ENCODE measurements at places on chromosomes 2 and 18.

- DNase-seq, result no peak
Measured at GRCh38 chr2:29033656-29034055, 40.7 kb downstream of the PCARE start.

GRCh38 chr2:32947076-32947483, 327 bp downstream of the LTBP1 start:
- DNase-seq, result no peak

DNA sequence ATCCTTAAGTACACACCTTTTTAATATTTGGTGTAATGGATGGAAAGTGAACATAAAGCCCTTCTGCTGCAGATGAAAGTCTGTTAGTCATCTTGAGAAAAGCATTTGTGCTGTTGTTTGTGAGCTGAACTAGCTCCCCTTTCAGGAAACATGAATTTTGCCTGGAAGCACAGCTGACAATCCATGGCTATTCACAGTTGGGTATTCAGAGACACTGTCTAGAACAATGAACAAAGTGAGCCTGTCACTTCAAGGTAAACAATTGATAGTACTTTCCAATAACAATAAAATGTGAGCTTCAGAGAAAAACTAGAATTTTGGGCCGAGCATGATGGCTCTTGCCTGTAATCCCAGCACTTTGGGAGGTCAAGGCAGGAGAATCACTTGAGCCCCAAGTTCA, 6.8 kb upstream of the EFHD1 start:
- DNase-seq, result no peak

DNA sequence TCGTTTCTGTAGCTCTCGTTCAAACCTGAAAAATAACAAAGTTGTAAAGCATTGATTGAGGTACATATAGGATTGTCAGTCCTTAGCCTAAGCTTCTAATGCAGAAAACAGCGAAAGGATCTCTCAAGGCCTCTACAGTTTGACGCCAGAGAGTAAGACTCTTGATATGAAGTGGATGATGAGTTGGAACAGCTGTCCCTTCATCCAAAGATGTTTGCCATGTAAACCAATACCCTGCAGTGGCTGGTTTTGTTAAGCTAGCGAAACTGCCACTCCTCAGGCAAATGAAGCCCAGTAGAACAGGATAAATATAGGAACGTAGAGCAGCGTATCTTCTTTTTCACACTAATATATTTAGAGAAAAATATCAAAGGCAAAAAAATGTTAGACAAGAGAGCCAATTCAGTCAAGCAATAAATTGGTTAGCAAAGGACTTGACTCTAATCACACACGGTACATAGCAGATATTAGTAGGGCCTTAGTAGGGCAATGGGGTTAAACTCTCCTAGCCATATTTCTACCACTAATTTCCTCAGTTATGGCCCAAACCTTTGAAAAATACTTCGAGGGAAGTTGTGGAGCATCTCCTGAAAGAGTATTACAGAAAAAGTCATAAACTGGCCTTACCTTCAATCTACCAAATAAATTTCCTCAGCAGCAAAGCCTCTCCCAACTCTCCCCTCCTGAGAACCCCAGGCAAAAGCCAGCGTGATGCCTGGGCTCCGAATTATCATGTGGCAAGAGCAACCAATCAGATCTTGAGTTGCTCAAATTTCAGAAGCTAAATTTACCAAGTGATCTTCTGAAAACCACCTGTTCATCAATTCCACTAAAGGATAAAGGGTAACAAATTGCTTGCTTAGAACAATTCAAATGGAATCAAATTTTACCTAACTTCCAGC, at the start of gene NEB:
Gene NEB (minus strand): TSS at position 706 of the 902 bp plus-strand sequence. CDS start 1,320 bp downstream, outside the sequence.
- DNase-seq, result peak; percentile 36

GRCh38 chr2:200258881-200259576, 47.5 kb upstream of the SPATS2L start:
- DNase-seq, result no peak

DNA sequence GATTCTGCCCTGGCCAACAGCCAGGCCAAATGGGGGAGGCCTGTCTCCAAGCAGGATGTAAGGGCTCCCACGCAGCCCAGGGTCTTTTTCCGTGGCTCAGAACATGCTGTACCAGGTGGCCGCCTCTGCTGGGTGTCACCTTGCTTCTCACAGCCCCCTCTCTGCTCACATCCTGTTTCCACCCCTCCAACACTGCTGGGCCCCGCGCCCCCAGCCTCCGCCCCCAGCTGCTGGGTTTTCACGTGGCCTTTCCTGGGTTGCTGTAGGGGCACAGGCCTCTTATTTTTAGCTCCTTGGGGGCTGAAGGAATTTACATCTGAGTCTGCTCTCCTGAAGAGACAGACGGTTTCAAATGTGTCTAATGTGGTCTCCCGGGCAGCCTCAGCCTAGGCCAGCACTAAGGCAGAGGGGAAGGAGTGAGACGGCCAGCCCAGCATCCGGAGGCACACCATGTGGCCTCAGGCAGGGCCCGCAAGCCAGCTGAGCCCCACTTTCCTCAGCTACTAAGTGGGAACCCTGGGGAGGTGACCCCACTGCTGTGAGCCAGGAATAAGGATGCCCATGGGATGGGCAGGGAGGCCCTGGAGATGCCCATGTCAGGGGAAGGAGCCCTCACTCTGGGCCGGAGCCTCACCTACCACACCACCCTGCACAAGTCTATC, 18.7 kb upstream of the DUSP2 start:
- no peak for DNase-seq

GRCh38 chr18:10736984-10737383, 211.2 kb downstream of the NAPG start:
- no peak for DNase-seq

DNA sequence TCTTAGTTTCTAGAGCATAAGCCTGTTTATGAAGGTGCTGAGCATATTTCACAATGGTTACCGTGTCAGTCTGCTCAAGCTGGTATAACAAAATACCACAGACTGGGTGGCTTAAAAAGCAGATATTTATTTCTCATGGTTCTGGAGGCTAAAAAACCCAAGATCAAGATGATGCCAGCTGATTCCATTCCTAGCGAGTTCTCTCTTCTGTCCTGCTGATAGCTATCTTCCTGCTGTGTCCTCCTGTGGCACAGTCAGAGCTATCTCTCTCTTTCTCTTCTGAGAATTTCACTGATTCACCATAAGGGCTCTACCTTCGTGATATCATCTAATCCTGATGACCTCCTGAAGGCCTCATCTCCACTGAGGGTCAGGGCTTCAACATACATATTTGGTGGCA, 273.0 kb downstream of the CDH2 start:
- DNase-seq, result no peak

DNA sequence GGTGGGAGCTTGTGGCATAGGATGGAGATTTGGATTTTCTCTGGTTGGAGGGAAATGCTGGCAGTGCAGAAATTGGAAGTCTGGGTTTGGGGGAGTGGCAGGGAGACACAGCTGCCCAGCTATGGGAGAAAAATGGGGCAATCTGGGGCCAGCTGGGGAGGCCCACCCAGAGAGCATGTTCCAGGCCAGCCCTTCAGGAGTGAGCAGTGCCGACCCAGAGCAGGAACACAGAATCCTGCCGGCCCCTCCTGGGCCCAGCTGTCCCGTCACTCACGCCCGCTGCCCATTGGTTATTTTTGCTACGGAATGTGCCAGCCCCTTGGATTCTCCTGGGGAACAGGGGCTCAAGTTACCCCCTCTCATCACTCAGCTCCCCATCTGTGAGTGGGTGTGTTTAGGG, 4.9 kb downstream of the SPEG start:
- DNase-seq, result no peak
